ENCODE measurements at places on chromosomes 3 and 15. TPM values are rescaled to one million over a fixed set of nuclear protein-coding genes. Genes with fewer than 3 reads are reported as not detected.

CCDC71 gene
- total RNA-seq = 12.4 TPM

IL17RE gene
- 17.0 TPM for total RNA-seq

ZSCAN2 gene
- 14.1 TPM for total RNA-seq

PLCD1 gene
- 9.6 TPM for total RNA-seq

Data from HT-29 (cell line).